ENCODE measurements at places on chromosomes 3 and 15.

DNA sequence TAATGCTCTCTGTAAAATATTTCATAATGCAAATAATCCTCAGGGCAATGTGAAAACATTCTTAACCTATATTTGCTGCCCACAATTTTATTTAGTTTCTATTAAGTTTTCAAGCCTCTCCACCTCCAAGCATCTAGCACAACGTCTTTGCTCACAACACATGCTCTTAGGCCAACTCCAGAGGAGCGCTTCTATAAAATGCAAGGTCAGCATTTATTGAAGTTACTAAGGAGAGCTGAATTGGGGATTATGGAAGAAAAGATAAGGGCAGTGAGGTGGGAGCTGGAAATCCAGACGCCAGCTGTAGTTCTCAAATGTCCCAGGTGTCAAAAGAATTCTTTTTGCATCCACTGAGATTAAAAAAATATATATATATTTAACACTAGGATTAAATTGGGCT lies 996 bp downstream of the RABL3 start:
- no peak for DNase-seq

GRCh38 chr3:189780546-189781270 lies 149.5 kb downstream of the TP63 start:
- DNase-seq = no peak

- DNase-seq = no peak
Observed at GRCh38 chr15:88954431-88955277, 41.5 kb upstream of the MFGE8 start.

DNA sequence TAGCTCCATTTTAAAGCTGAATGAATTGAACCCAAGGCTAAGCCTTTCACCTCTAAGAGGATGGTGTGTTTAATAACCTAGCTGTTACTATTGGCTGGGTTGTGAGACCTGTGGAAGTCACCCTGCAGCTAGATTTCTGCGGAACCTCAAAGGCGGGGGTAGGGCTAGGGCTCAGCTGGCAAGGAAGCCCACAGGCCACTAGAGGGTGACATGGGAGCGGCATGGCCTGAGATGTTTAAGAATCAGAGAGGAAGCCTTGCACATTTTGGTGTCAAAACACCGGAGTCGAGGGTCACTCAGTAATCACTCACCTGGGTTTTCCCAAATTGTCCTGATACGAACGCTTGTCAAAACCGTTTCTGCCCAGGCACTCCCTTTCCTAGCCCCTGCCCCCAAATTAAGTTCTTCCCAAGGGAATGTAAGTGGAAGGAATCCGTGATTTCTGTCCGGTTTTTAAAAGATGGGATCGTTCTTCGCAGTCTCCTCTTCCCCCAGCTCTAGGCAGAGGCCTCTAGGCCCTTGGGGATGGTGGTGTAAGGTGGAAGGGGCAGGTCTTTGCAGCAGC lies 3.8 kb upstream of the ACAD9 start:
- peak; percentile 70 for DNase-seq

- DNase-seq = no peak
Observed at GRCh38 chr3:71430941-71431552, 152.5 kb downstream of the FOXP1 start.

DNA sequence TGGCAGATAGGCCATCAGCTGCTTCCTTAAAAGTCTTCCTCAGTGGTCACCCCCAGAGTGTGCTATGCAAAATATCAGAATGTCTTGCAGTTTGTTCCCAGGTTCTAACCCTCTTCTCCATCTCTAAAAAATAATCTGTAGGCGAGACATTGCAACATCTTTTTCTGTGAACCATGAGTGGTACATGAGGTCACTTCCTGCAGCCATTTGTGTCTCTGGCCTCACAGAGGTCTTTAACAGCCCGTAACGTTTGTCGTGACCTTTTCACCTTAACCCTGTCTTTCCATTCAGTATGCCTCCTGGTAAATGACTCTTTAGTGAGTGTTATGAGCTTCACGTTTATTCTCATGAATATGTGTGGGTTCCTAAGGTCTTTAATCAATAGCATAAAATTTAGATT lies 145.4 kb downstream of the KLHL25 start:
- DNase-seq = no peak

DNA sequence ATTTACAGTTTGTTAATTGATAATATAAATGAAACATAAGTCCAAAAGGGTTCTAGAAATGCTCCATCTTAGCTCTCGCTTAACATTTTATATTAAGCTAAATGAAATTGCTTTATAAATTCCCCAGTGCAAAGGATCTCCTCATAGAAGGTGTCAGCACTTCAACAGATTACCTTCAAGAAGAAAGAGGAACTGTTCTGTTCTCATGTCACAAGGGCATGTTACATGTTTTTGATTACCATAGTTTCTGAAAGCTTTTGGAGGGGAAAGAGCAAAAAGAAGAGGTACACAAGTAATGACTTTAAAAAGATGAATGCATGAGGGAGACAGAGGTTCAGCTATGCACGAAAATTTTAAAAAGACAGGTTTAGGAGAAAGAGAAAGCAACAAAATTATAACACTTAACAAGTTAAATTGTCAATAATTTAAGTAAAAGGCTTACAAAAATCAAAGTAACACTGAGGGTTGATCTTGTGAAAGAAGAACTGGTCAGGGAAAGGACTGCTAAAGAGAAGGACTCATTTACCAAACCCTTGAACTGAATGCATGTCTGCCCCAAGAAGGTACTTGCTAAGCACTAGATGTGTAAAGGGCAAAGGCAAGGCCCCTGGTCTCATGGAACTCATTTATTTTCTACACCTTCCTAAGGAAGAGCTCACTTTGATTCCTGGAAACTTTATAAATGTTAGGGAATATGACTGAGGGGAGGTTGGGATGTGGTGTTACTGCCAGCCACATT lies 45.1 kb downstream of the CCDC191 start:
- no peak for DNase-seq

- DNase-seq = no peak
Observed at GRCh38 chr3:151135541-151136337, 50.3 kb downstream of the MED12L start.

DNA sequence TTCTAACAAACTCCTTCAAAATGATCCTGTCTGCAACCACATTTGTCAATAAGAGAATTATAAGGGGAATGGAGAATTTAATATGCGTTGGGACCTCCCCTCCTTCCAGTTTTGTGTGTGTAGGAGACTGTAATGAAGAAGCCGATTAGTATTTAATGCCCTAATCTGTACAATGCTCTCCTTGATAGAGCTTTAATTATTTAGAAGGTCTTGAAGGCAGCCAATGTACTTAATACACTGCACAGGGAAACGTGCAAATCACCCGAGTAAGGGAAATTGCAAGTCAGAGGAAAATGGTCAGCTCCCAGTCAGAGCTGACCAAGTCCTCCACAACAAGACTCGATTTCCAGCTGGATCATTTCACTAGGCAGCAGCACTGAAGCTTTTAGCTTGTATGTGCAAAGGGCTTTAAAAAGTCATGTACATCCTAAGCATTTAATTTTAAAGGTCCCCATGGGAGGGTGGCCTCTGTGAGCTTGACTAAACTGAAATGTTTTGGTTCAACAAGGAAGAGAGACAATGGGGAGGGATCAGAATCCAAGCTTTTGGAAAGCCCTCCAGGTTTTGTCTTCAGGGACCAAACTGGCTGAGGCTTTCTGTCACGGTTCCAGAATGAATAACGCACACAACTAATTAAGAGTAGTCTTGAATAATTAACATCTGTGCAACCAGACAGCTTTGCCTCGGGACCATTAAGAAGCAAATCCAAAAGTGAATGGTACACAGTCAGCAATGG lies 159.8 kb upstream of the MITF start:
- DNase-seq = no peak

GRCh38 chr3:171092467-171092911 lies 66.0 kb upstream of the SLC2A2 start:
- no peak for DNase-seq

DNA sequence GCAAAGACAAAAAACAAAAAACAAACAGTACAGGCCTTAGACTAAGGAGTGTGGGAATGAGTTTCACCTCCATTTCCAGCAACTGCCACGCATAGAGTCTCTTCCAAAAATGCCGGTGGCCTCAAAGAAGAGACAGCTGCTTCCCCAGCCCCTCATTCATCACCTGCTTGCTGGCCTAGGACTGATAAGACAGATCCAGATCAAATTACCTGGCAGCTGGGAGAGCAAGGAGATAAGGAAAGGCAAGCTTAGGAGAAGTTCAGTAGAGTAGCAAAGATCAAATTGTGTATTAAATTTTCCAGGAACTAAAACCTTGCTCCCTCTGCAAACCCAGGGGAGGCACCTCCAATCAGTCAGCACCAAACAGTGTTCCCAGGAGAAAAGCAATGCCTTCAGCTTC lies 325.8 kb upstream of the CTNNB1 start:
- no peak for DNase-seq

DNA sequence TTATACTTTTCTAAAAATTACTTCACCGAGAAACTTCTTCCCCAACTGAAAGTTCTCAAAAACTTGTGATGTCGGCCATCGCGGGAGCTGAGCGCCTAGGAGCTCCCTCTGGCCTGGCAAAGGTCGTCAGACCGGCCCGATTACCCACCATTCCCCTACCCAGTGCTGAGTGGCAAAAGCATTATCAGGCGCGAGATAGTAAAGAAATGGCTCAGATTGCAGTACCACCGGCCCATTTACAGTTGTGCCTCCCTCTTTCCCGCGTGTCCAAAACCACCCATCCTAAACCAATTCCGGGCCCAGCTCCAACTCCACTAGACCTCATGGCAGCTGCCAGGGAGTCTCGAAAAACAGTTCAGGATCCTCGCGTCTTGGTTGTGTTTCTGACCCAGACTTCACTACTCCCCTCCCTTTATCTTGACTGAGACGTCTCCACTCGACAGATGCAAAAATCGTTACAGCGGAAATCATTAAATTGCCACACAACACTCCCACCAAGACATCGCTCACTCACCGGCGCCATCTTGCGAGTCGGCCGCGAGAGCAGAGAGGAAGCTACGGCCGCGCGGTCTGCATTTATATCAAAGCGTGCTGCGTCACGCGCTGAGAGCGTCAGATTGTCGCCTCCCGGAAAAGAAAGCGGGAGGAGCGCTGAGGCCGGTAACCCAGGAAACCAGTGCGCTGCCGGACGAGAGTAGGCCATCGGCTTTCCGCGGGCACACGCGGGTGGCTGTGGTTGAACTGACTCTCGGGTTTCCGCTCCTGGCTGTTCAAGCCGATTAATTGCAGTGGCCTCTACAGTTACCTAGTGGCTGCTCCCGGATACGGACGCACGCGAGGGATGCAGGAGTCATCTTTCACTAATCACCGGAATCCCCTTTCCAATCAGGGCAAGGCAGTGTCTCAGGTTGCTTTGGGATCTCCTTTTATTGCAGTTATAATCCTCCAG lies at the start of gene RPL22L1:
RPL22L1 (minus strand) TSS at position 551 of the 949 bp plus-strand sequence; CDS start at position 523, 28 bp downstream.
- DNase-seq = peak; percentile 91

DNA sequence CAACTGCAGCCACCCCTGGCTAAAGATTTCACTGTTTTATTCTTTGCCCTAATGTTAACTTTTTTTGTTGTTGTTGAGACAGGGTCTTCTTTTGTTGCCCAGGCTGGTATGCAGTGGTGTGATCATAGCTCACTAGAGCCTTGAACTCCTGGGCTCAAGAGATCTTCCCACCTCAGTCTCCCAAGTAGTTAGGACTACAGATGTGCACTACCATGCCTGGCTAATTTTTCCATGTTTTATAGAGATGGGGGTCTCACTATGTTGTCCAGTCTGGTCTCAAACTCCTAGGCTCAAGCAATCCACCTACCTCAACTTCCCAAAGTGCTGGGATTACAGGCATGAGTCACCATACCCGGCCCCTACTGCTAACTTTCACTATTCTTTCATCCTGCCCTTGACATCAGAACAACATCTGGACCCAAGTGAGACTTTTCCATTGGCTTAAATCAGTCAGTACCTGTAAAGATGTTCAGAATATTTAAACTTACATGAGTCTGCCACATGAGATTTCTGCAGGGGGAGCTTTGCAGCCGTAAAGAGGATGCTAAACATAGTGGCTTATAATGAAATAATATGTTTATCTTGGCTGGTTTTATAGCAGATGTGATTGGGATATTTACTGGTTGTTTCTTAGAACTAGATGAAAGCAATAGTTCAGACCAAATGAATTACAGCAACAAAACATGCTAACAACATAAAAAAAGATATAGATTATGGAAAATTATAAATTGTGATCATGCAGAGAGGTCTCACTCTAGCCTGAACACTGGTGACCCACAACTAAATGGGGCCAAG lies 73.6 kb downstream of the HMG20A start:
- DNase-seq = no peak

DNA sequence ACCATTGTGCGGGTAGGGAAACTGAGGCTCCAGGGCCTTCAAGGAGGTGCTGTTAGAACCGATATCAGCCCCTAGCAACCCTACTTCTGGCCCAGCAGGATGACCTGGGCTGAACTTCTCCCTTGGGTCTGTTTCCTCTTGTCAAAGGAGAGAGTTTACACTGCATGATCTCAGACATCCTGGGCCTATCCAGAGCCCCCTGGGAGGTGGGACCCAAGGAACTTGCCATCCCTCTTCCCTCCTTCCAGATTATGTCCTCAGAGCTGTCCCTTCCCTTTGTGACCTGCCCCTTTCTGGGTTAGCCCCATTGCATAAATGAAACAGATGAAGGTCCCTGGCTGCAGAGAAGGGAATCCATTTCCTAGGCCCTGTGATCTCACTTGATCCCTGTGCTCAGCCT lies 12.3 kb upstream of the DNAH1 start:
- no peak for DNase-seq

DNA sequence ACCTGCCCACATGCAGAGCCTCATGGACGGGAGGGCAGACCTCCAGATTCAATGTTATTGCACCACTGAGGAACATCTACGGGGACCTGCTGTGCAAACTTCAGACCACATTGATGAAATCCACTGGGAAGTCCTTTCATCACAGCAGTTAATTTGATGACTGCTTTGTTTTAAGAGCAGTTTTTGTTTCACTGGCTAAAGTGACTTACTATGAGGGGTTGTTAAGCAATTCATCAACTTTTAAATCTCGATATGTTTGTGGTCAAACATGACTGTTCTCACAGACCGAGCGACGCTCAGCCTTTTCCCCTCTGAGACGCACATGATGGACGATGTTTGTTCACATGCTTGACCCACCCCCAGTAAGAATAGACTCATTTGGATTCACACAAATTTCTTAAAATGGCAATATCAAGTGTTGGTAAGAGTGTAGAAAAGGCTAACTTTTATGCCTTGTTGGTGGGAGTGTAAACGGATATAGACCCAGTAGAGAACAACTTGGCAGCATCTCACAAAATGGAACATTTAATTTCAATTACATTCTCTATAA lies 35.9 kb upstream of the IREB2 start:
- DNase-seq = no peak

DNA sequence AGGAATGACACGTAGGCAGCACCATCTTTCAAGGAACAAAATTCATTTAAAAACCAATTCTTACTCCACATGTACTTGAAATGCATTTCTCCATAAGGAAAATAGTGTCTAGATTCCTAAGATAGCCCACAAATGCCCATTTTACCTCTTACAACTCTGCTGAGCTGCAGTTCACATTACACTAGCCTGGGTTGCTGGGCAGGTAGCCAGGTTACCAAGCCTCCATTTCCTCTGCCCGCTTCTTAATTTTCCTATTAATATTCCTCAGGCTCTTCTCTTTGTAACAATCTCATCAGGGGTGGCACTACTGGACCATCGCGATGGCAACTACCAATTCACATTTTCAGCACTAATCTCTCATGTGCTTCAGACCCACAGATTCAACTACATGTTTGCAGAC lies 10.8 kb downstream of the ATP13A3 start:
- DNase-seq = no peak
